ENCODE measurements at places on chromosomes 11 and 22.
A peak's percentile ranks its signal among the peaks of the same experiment; 100 is the strongest.

DNA sequence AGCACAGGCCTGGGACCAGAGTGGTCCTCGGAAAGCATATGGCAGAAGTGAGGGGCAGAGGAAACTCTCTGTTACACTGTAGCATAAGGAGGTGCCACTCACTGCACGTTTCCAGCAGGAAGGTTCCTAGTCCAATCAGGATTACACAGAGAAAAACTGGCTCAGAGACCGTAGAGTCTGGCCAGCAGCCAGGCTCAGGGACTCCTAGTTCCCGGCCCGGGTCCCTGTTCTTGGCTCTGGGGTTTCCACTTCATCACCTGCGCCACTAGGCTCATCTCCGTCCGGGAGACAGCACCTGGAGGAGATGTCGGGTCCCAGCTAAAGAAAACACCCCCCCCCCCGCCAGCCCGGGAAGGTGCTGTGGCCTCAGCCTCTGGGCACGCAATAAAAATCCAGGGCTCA is 1.1 kb downstream of the TTLL12 start:
- DNase-seq, result no peak

GRCh38 chr11:1562469-1563148 is 9.5 kb downstream of the DUSP8 start:
- DNase-seq, result no peak

DNA sequence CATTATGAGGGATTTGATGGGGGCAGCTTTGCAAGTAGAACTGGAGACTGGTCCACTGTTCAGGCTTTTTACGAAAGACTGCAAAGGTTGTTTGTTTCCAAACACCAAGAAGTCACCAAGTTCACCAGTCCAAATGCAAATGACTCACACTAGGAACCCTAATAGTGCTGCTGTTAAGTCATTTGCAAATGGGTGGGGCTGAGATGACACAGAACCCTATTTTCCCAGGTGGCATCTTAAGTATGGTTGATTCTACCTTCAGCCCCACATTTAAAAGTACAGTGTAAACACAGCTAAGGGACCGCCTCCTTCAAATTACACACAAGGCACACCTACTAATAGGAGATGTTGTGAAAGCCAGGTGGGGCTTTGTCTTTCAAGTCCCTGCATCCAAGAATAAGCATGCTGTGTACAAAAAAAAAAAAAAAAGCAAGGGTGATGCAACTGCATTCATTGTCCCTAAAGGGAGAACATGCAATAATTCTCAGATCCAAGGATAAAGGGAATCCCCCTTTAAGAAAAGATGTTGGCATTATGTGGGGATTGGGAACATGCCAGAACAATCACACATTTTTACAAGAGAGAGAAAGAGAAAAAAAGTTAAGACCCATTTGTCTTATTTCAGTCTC is 27.3 kb downstream of the BDNF start:
- no peak for DNase-seq

- no peak for DNase-seq
Observed at GRCh38 chr11:72144807-72145565, 9.5 kb downstream of the FOLR3 start.

- peak; percentile 56 for DNase-seq
Observed at GRCh38 chr11:124793466-124794278, 6.5 kb downstream of the MSANTD2 start.

- peak; percentile 50 for DNase-seq
Observed at GRCh38 chr11:48109046-48109666, 107.5 kb upstream of the OR4B1 start.

DNA sequence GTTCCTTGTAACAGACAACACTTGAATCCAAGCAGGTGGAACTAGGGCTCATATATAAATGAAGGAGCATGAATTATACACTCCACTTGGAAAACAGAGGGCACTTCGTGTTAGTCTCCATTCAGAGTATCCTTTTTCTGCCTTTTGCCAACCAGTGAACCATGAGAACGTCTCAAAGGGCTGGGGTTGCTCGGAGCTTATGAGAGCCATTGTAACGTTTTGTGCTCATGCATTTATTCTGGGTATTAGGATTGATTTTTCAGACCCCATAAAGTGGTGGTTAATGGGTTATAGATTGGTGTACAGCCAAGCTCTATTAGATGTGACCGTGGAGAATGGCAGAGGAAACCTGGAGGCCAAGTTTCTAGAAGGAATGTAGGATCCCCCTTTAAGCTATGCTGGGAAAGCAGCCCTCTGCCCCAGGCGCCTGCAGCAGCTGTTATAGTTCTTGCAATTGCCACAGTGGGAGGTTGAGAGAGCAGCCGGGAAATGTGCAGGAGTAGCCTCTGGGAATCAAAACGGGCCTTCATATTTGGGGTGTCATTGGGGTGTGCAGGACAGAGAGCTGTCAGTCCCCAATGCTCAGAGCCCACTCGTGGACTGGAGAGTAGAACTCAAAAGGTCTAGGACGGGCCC is 54.6 kb upstream of the ASPHD2 start:
- DNase-seq, result no peak

DNA sequence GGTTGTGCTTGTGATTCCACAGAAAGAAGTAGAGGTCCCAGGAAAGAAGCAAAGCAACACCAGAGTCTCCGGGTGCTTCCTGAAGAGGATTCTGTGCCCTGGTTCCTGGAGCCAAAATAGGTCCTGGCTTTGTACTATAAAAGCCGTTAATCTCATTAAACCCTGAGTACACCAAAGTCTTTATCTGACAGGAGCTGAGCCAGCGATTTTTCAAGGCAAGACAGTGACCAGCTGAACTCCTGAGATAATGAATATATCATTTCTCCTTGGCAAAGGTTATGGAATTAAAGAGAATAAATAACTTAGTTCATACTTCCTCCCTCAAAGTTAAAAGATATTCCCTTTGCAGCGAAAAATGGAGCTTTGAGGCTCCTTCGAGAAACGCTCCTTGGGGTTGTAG is 5.2 kb downstream of the TMEM138 start:
- no peak for DNase-seq

- peak; percentile 43 for DNase-seq
Observed at GRCh38 chr11:65637794-65638419, at the start of gene SIPA1. Gene SIPA1 (plus strand): TSS chr11:65638101. CDS start chr11:65640922, 2,821 bp downstream.

GRCh38 chr11:94533696-94534630 is 9.8 kb upstream of the FUT4 start:
- no peak for DNase-seq

GRCh38 chr11:71410363-71410966 is 37.7 kb downstream of the DHCR7 start:
- no peak for DNase-seq

DNA sequence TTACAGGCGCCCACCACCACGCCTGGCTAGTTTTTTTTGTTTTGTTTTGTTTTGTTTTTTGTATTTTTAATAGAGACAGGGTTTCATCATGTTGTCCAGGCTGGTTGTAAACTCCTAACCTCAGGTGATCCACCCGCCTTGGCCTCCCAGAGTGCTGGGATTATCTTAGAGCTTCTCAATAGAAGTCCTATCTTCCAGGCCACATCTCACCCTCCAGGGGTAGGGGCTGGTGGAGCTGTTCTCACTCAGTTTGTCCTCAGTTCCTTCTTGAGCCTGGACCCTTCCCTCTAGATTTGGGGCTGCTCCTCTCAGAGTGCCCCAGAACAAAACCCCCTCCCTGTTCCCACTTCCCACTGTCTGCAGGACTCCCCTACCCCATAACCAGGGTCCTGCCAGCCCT is 31.3 kb downstream of the BCR start:
- no peak for DNase-seq

DNA sequence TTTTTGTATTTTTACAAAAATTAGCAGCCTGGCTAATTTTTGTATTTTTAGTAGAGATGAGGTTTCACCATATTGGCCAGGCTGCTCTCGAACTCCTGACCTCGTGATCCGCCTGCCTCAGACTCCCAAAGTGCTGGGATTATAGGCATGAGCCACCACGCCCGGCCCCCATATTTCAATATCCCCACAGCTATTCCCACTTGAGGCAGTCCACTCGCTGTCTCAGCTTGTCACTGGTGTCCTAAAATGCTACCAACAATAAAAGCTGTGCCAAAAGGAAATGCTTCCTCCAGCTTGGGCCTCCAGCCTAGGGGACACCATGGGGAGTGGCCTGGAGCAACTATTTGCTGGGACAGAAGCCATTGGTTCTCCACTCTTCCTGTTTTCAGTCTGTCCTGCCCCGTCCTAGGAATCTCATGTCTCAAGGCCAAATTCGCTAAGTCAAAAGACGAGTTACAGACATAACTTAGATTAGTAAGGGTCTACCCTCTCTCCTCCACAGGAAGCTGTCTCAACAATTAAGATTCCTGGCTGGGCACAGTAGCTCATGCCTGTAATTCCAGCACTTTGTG is 7.3 kb upstream of the SPINDOC start:
- DNase-seq, result no peak

DNA sequence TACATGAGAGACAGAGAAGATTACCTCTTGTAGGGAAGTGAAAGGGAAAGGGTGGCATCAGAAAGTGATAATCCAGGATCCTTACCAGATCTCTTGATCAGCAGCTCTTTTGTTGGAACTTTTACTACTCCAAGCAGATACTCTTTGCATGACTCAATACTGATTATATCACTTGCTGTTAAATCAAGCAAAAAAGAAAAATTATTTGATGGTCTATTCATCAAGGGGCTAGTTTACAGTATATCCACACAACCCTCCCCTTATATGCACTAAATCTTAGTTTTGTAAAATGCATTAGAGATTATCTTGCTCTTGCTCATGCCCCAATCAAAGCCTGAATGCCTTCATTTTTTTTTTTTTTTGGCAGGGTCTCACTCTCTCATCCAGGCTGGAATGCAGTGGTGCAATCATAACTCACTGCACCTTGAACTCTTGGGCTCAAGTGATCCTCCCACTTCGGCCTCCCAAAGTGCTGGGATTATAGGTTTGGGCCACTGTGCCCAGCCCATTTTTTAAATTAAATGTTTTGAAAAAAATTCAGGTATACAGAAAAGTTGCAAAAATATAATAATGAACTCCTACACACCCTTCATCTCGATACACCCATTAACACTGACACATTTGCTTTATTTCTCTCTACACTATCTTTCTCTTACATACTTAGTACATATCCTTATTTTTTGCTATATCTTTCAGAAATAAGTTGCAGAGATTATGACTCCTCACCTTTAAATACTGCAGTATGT is 76.1 kb upstream of the UCP3 start:
- no peak for DNase-seq

DNA sequence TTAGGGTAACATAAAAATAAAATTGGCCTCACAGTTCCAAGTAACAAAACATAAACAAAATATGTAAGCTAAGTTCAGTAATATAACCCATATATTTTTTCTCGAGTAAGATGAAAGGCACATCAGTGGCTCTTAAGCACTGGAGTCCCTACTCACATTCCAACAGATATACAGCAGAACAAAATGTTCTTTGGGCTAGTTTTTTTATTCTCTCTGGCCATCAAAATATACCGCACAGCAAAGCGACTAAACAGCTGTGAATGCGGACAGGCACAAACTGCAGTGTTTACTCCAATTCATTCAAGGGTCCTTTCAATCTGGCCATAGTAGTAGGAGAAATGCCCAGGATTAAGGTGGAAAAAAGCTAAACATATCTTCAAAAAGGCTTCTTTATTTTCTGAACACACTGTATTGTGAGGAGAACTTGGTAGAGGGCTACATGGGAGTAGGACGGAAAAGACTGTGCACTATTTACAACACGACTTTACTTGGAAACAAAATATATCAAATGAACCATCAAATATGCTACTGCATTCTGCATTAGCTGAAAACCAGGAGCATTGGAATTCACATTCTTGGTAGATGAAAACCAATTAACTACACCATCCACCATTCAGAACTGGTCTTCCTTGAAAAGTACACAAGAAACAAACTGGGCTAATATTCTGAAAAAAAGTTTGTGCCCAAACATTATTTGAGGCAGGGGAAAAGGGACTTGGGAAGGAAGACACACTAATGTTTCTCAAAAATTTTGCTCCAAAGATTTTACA is 4.4 kb downstream of the CDON start:
- DNase-seq, result no peak

- no peak for DNase-seq
Observed at GRCh38 chr11:94880216-94880615, 93.1 kb downstream of the CWC15 start.

DNA sequence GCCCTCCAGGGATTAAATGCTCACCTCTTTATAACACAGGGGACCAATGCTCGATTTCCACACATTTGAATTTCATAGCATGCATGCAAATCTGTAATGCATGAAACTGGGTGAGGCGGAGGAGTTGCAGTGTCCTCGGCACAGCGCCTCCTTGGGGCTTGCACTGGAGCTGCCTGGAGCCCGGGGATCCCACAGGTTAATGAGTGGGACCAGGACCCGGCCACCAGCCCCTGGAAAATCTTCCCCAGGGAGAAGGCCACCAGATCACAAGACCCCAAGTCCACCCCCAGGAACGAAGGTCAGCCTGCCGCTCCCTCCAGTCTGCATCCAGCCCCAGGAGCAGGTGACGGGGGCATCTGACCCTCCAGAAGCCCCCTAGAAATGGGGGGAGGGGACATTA is 119.1 kb downstream of the MN1 start:
- DNase-seq, result no peak

All from CD4-positive, alpha-beta T cell treated with Interleukin-4 for 4 hours (primary cell).